Cardiac ventricle fibroblast (primary cell): ENCODE measurements at places on chromosomes 3 and 15. TPM values are rescaled to one million over a fixed set of nuclear protein-coding genes. Genes with fewer than 3 reads are reported as not detected.

Gene GOLGA8G
- total RNA-seq = not detected in 2 replicates

Gene ITPKA
- total RNA-seq = 0.78 and 1.1 TPM in 2 replicates

Gene GCSAM
- total RNA-seq = not detected in 2 replicates

Gene DLL4
- total RNA-seq = 3.1 and 3.3 TPM in 2 replicates

Gene MESP2
- 0.98 and 1.3 TPM in 2 replicates for total RNA-seq

Gene KNL1
- 1.1 and 1.2 TPM in 2 replicates for total RNA-seq

Gene SPATA12
- 0.12 TPM in 1 of 2 replicates, not detected in the other for total RNA-seq

Gene ADCY5
- total RNA-seq = 0.37 and 1.2 TPM in 2 replicates

Gene SEMA3F
- total RNA-seq = 9.0 and 10.4 TPM in 2 replicates

Gene ADAMTS17
- 0.31 and 0.49 TPM in 2 replicates for total RNA-seq

Gene TGM4
- not detected in 2 replicates for total RNA-seq

Gene CYP8B1
- total RNA-seq = not detected in 2 replicates

Gene THSD4
- total RNA-seq = 2.3 and 3.2 TPM in 2 replicates

Gene DAPK2
- 6.4 and 6.9 TPM in 2 replicates for total RNA-seq
